ENCODE measurements at places on chromosomes 2 and 18. TPM values are rescaled to one million over a fixed set of nuclear protein-coding genes. Genes with fewer than 3 reads are reported as not detected.

GNAL gene
- 8.7 TPM for total RNA-seq

CROCC2 gene
- 0.06 TPM for total RNA-seq

- DNase-seq: no peak
Measured at GRCh38 chr2:51782921-51783765, 751.2 kb upstream of the NRXN1 start.

DNA sequence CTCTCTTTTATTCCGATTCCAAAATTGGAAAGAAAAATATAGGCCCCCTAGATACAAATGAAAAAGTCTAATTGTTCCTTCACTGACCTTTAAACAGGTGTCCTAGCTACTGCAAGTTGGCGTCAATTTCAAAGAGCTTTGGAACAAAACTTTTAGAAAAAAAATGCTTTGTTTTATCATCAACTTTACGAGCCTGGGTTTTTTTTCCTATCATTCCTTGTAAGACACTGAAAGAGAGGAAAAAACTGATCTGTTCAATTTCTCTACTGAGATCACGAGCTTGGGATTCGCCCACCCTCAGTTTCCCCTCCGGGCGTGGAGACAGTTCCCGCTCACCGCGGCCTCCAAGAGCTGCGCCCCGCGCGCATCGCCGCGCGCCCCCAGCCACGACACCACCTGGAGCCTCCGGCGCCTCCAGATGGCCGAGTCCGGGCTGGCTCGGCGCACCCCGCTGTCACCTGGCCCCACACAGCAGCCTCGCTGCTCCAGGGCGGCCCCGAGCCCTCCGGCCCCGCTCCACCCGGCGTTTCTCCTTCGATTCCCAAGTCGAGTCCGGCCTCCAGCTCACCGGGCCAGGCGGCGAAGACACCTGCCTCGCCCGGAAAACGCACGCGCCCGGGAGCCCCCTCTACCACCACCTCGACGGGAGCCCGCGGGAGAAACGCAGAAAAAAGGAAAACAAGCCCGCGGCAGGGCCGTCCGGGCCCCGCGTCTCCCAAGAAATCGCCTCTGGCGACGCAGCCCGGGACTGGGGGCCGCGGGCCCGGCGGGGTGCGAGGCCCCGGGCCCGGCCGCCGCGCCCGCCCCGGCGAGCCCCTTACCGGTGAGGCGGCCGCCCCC, 656 bp downstream of the TBC1D8 start:
- DNase-seq: no peak

- DNase-seq: no peak
Measured at GRCh38 chr2:203400805-203401585, 72.8 kb downstream of the ABI2 start.

SS18 gene
- 109 TPM for total RNA-seq

DSG1 gene
- not detected for total RNA-seq

DNA sequence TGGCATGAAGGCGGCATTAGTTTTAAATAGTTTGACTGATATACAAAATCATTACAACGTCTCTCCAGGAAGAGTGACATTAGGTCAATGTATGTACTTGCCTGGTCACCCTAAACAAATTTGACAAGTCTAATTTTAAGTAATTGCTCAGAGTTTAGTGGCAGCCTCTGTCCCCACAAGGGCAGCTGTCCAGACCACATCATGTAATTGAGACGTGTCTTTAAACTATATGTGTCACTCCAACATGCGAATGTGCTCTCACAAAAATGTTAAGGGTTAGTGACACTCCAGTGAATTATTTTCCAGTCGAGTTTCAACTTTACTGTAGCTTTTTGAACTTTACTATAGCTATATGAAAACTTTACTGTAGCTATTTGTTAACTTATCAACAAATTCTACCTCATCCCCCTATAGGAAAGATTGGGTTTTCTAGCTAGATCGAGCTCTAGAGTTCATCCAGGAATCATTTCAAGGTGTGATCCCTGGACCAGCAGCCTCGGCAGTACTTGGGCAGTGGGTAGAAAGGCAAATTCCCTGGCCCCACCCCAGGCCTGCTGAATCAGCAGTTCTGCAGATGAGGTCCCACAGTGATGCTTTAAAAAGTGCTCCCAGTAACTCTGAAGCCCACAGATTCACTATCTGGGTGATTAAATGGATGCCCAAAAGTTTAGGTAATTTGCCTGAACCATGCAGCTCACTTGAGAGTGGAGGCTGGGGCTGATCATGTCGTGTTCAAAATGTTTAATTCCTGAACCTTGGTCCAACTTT, 66.4 kb upstream of the POU3F3 start:
- DNase-seq: no peak

DNA sequence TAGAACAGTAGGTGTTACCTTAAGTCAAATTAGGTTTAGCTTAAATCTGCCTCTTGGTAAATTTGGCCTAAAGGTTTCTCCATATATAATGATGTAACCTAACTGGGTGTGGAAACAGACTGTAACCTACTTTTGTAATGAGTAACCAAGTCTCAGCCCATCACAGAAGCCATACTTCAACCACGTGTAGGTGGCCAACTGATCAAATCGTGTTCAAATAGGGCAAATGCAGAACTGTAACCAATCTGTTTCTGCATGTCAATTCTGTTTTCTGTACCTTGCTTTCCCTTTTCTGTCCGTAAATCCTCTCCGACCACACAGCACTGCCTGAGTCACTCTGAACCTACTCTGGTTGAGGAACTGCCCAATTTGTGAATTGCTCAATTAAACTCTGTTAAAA, 34.0 kb upstream of the PLA2R1 start:
- no peak for DNase-seq

- DNase-seq: no peak
Measured at GRCh38 chr2:8986327-8986976, 17.0 kb downstream of the MBOAT2 start.

- no peak for DNase-seq
Measured at GRCh38 chr2:188919824-188920223, 54.3 kb upstream of the COL3A1 start.

DNA sequence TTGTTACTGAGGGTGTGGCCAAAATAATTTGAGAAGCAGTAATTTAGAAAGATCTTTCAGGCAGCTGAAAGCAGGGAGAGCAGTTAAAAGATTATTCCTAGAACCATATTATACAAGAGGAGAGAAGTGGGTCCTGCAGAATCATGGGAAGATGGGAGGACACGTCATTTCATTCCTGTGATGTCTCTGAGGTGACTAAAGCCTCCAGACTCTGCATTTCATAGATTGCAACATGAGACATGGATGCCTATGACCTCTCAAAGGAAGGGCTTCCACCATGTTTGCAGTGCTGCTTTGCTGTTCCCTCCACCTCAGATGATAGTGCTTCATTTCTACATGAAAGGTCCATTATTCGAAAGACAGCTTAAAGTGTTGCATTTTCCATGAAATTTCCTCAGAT, 788.4 kb downstream of the TSN start:
- no peak for DNase-seq

Data from omental fat pad (tissue), 4 donors.